Right renal pelvis (tissue), 4 donors: ENCODE measurements at places on chromosomes 2 and 18. TPM values are rescaled to one million over a fixed set of nuclear protein-coding genes. Genes with fewer than 3 reads are reported as not detected.

The ORC4 gene
- 128 TPM for polyA plus RNA-seq

DNA sequence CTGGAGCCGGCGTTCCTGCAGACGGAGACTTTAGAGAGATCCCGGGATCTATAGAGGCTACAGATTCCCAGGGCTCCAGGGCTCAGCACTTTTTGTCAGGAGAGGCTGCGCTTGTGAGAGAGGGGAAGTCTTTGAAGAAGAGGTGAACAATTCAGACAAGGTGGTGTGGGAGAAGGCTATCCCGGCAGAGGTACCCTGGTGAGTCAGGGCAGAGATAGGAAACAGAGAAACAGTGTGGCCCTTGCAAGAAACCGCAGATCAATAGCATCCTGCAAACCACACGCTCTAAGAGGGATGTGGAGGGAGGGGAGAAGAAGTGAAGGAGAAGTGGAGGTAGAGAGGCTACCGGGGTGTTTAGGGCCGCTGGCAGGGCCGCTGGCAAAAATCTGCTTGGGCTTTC lies 160.5 kb upstream of the APCDD1 start:
- no peak for DNase-seq

DNA sequence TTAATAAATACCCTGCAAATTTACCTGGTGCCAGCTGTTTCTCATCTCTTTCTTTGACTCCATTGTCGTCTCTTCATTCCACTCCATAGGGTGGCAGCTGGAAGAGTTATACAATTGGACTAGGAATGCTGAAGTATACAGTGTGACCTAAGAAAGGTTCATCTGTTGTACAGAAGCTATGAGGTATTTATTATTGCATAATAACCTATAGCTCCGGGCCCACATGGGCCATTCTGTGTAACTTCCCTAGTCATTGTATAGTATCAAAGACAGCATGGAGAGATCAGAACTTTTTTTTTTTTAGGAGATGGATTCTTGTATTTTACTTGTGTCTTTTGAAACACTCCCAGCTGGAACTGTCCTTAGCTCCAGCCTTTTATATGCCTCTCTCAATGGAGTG lies 26.2 kb downstream of the BMP10 start:
- DNase-seq, result no peak

DNA sequence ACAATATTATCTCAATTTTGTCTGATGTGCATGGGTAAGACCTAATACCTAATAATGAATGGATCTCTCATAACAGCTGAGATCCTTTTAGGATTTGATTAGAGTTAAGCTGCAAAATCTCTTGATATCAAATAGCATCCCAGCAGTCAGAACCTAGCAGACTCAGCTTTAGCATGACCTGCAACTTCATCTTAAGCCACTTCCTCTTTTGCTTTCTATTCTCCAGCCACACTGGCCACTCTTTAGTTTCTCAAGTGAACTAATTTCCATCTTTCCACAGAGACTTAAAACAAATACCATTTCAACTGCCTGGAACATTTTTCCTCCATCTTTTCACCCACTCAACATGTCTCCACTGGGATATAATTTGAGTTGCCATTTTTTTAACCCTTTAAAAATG lies 1251.6 kb upstream of the ZEB2 start:
- no peak for DNase-seq
